Heart left ventricle (tissue), 16 donors: ENCODE measurements at places on chromosomes 7 and 10.

DNA sequence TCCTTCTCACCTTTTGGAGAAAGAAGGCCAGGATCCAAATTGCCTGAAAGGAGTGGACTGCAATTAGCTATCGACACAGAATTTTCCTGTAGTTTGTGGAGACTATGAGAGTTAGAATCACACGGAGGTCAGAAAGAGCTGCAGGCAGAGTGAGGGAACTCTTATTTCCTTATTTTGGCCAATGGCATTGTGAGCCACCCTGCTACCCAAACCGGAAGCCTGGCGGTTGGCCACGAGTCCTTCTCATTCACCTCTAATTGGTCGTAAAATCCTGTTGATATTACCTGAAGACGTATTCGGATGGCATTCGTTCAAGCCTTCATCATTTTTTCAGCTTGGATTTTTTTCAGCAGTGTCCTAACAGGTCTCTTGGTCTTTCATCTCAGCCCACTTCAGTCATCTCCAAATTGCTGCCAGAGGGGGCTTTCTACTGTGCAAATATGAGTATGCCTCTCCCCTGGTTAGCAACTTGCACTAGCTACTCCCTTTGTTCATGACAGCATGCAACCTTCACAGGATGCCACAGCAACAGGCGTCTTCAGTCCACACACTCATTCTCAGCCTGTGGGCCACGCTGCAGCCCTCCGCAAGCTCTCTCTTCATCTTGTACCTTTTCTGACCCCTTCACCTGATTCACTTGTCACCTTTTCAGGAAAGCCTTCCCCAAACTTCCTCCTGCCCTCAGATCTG lies 66.9 kb downstream of the GATA3 start:
- no peak for DNase-seq
- H3K27me3 ChIP-seq, result no peaks in the 10 kb centered on the region
- no peak overlapping the region for H3K4me3 ChIP-seq
- no peak overlapping the region for H3K27ac ChIP-seq

GRCh38 chr10:44245601-44245938 lies 139.3 kb downstream of the CXCL12 start:
- no peaks in the 10 kb centered on the region for H3K27me3 ChIP-seq
- no peak for DNase-seq
- no peaks in the 10 kb centered on the region for H3K4me1 ChIP-seq
- H3K4me3 ChIP-seq, result no peak overlapping the region

- H3K27ac ChIP-seq, result no peak overlapping the region
- H3K36me3 ChIP-seq, result no peaks in the 10 kb centered on the region
- H3K4me3 ChIP-seq, result no peak overlapping the region
- H3K4me1 ChIP-seq, result no peaks in the 10 kb centered on the region
- no peaks in the 10 kb centered on the region for H3K27me3 ChIP-seq
Observed at GRCh38 chr10:1369665-1370064, 313.5 kb downstream of the WDR37 start.

GRCh38 chr10:93006435-93007039 lies 54.1 kb upstream of the CYP26C1 start:
- H3K4me3 ChIP-seq, result no peak overlapping the region
- H3K27ac ChIP-seq, result no peak overlapping the region
- H3K36me3 ChIP-seq, result no peaks in the 10 kb centered on the region
- H3K27me3 ChIP-seq, result no peaks in the 10 kb centered on the region

DNA sequence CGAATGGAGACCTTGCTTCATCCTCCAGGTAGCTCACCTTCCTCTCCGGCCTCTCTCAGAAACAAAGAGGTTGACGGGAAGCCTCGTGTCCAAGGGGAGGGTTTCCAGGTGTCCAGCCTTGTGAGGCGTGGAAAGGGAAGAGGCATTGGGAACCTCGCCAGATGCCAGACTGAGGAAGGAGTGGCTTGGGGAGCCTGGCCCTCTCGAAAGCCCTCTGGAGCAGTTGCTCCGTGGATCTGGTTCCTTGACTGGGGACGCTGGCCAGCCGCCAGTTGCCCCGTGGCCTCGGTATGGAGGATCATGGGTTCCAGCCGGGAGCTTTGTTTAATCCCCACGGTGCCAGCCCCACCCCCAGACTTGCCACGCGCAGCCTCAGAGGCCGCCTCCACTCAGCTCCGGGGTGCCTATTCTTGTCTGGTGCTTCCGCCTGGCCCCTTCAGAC lies 30.3 kb upstream of the SUN1 start:
- H3K27ac ChIP-seq, result peak overlapping the region; percentile 11
- H3K36me3 ChIP-seq, result no peaks in the 10 kb centered on the region
- H3K27me3 ChIP-seq, result no peaks in the 10 kb centered on the region
- peak overlapping the region; percentile 11 for H3K4me3 ChIP-seq
- H3K4me1 ChIP-seq, result peaks cover 11% of the 10 kb centered on the region

- no peak overlapping the region for H3K27ac ChIP-seq
- H3K36me3 ChIP-seq, result no peaks in the 10 kb centered on the region
- peak; percentile 51 for DNase-seq
- H3K4me3 ChIP-seq, result peak overlapping the region; percentile 43
- no peaks in the 10 kb centered on the region for H3K27me3 ChIP-seq
Observed at GRCh38 chr7:151245360-151246101, 3.0 kb downstream of the SMARCD3 start.

GRCh38 chr7:131302876-131303707 lies 24.6 kb upstream of the MKLN1 start:
- H3K4me3 ChIP-seq, result no peak overlapping the region
- H3K36me3 ChIP-seq, result no peaks in the 10 kb centered on the region
- H3K4me1 ChIP-seq, result no peaks in the 10 kb centered on the region
- no peak overlapping the region for H3K27ac ChIP-seq
- no peaks in the 10 kb centered on the region for H3K27me3 ChIP-seq
